ENCODE measurements at places on chromosomes 16 and 17. TPM values are rescaled to one million over a fixed set of nuclear protein-coding genes. Genes with fewer than 3 reads are reported as not detected.

Gene TPPP3
- not detected for total RNA-seq

Gene TMEM114
- not detected for total RNA-seq

Gene CD300H
- total RNA-seq, result not detected

Gene TAC4
- not detected for total RNA-seq

Gene TMEM238L
- not detected for total RNA-seq

Gene SULT1A1
- 17.4 TPM for total RNA-seq

Gene CHRNE
- 0.78 TPM for total RNA-seq

Gene GPR139
- total RNA-seq, result not detected

Gene CIBAR2
- total RNA-seq, result not detected

Gene MYL11
- total RNA-seq, result 1.2 TPM

Gene FBXL16
- 8.0 TPM for total RNA-seq

Gene ALOX15
- total RNA-seq, result not detected

Gene BCAR1
- 0.87 TPM for total RNA-seq

Gene MARCHF10
- not detected for total RNA-seq

DNA sequence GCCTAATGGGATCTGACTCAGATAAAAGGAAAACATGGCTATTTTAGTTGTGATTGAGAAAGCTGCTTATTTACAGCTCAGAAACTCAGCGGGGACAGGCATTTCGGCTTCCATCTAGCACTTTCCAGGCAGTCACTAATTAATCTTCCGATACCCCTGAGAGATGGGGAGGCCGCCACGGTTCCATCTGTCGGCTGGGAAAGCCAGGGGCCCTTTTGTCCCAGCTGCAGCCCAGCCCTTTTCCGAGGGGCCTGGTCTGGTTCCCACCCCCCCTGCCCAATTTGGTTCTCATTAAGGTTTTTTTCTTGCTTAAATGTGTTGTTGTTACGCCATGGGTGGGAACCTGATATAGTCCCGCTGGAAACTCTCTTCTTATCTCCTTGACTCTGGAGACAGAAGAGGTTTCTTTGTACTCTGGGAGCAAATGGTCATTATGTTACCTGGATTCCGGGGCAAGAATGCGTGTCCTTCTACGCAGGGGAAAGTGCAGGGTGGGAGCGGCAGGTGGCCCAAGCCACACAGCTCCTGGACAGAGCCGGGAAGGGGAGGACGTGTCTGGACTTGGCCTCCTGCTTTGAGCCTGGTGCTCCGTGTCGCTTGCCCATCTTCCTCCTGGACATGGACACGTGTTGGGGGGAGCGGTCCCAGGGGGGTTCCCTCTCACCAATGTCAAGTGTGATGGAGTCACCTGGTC, 50.9 kb upstream of the GSE1 start:
- no peak for DNase-seq

GRCh38 chr16:55944377-55944802, 69.2 kb upstream of the CES5A start:
- peak; percentile 56 for DNase-seq

GRCh38 chr16:55149622-55150021, 174.4 kb upstream of the IRX6 start:
- DNase-seq, result no peak

DNA sequence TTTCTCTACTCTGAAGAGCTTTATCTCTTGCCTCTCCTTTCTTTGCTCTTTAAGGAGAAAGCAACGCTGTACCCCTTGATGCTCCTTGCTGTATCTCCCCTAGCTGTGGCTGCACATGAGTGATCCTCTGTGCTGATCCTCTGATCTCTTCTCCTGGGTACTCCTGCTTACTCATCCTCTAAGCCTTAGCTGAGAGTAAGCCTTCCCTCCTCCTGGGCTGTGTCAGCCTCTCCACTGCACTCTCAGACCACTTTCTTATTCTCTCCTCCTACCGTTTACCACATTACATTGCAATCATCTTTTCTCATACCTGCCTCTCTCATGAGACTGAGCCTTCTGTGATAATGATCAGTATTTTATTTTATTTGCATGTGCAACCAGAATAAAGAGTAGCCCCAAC, 25.1 kb downstream of the SOX9 start:
- no peak for DNase-seq

DNA sequence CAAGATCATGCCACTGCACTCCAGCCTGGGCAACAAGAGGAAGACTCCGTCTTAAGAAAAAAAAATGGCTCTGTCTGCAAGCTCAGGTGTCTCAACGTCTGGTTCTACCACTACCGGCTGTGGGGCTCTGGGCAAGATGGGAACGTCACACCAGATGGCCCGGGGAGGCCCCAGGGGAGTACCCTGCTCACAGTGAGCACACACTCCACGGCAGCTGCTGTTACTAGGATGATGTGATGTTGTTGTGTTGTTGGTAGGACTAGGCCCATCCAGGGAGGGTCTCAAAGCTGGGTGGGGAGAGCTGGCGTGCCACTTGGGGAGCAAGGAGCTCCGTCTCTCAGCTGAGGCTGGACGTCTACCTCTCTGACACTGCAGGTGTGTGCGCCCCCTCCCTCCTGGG, 9.4 kb upstream of the NPTX1 start:
- no peak for DNase-seq

DNA sequence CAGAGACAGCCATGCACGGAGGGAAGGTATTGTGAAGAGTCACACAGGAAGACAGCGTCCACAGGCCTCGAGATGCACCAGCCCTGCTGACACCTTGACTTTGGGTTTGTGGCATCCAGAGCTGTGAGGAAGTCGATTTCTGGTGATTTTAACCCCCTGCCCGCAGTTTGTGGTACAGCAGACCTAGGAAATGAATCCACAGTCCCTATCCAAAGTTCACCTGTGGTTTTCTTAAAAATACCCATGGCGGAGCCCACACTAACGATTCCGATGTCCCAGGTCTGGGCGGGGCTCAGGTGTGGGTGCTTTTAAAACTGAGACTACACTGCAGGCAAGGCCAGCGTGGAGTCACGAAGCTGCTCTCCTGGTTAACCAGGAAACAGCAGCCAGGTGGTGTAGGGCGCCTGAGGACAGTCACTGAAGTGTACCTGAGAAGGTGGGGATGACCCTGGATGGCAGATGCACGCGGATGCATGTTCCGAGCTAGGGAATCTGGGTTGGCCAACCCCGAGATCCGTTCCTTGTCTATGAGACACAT, 14.4 kb upstream of the MEAK7 start:
- DNase-seq, result peak; percentile 90

DNA sequence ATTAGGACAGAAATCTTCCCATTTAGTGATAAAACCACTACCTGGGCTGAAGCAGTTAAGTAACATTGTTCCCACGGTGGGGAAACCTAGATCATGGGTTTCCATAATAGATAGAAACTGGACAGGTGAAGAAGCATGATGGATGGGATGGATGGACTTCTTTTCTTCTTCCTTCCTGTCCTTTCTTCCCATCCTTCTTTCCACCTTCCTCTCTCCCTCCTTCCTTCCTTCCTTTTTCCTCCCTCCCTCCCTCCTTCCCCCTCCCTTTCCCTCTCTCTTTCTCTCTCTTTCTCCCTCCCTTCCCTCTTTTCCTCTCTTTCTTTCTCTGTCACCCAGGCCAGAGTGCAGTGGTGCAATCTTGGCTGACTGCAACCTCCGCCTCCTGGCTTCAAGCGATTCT, 3.1 kb downstream of the PSMC3IP start:
- no peak for DNase-seq

GRCh38 chr17:63503341-63503705, 19.8 kb upstream of the KCNH6 start:
- DNase-seq, result no peak

- DNase-seq, result peak; percentile 41
Observed at GRCh38 chr16:30924076-30924912, 922 bp downstream of the FBXL19 start.

DNA sequence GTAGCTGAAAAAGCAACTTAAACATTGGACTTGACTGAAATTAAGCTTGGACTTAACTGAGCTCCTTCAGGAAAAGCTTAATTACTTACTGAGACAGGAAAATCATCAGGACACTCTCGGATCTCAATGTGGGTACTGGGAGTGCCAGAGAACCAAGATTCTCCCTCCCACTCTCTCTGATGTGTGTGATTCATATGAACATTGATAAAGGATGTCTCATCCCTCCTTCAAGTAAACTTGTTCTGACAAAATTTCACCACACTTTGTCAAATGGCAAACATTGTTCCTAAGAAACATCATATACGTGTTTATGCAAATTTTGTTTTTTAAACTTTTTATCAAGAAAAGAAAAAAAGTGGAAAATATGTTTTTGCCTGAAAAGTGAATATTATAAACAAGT, 4.1 kb upstream of the SLFN5 start:
- DNase-seq, result no peak

GRCh38 chr16:1330260-1330914, 3.1 kb upstream of the BAIAP3 start:
- no peak for DNase-seq

GRCh38 chr17:6568184-6568758, 11.9 kb upstream of the PITPNM3 start:
- no peak for DNase-seq

DNA sequence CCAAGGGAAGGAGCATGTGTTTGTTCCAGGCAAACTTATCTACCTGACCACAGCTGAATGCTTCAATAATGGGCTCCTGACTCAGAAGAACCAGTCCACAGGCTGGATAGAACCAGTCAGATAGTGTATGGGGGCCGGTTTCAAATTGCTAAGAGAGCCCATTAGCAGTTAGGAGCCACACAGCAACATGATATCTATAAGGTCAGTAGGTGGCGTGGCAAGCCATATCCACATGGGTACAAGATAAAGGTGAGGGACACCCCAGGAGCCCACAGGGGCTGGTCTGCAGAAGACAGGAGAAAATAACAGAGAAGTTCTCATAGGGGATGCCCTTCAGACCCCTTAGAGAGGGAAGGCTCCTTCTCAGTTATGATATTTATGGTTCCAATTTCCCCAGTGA, 31.6 kb upstream of the CDRT15 start:
- peak; percentile 17 for DNase-seq

DNA sequence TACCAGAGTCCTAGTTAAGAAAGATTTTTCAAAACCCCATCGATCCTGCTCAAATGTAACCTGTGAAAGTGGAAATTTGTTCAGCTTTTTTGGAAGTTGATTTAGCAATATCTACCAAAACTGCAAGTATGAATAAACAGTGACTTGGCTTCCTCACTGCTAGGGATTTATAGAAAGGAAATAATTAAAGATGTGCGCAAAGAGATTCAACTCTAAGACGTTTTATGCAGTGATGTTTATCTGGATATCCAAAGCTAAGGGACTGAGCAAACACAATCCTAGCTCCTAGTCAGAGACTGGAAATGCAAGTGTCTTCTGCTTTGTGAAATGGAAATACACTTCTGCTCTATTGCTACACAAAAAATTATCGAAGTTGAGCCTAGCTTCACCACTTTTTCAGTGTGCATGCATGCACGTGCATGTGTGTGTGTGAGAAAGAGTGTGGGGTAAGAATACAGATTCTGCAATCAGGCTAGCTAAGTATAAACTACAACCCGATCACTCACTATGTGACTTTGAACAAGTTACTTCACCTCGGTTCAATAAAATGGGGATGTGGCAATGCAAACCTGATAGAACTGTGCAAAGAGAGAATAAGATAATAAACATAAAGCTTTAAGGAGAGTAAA, 52.1 kb upstream of the FOXF1 start:
- no peak for DNase-seq

- DNase-seq, result peak; percentile 82
Observed at GRCh38 chr16:50665128-50665878, 15.8 kb downstream of the SNX20 start.

- DNase-seq, result no peak
Observed at GRCh38 chr17:67095803-67096202, 51.4 kb downstream of the CACNG1 start.

- peak; percentile 39 for DNase-seq
Observed at GRCh38 chr17:47714773-47715396, 18.2 kb upstream of the TBX21 start.

- DNase-seq, result no peak
Observed at GRCh38 chr16:24482681-24483202, 56.6 kb upstream of the RBBP6 start.

DNA sequence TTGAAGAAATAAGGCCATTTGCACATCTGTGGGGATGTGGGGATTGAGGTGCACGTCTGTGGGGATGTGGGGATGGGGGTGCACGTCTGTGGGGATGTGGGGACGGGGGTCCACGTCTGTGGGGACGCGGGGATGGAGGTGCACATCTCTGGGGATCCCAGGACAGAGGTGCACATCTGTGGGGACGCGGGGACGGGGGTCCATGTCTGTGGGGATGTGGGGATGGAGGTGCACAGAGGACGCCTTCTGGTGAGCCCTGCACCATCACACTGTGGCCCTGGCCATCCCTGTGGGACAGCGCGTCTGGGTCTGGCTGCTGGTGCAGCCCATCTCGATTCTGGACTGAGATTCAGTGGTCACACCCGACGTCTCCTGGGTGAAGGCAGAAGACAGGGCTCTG, 161.4 kb downstream of the LAT start:
- no peak for DNase-seq

- no peak for DNase-seq
Observed at GRCh38 chr16:88767546-88768070, 17.4 kb downstream of the PIEZO1 start.

GRCh38 chr17:7613769-7614424, 800 bp downstream of the FXR2 start:
- no peak for DNase-seq

GRCh38 chr17:81400996-81401722, 5.9 kb downstream of the BAHCC1 start:
- DNase-seq, result no peak

DNA sequence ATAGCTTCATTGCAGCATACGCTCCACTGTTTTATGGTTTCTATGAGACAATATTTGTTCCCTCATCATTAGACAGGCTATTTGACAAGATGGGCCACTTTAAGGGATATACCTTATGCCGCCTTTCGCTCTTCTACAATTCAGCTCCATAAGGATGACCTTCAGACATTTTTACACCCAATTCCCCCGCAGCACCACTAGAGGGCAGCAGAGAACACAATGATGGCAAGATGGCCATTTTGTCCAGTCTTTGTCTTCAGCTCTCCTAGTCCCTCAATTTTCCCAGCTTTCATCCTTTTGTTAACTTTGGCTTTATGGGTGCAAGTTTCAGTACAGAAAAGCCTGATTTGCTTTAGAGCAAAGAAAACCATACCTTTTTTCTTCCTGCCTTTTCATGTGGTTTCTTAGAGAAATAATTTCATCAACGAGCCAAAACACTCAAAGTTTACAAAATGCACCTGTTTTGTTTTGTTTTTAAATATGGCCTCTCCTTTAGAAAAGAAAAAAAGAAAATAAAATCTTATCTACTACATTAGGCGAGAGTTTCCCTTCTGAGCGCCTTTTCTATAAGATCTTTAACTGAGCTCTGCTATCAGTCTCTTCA, 355.3 kb downstream of the TOX3 start:
- DNase-seq, result peak; percentile 67

GRCh38 chr17:43755389-43755875, 3.2 kb downstream of the SOST start:
- peak; percentile 36 for DNase-seq

DNA sequence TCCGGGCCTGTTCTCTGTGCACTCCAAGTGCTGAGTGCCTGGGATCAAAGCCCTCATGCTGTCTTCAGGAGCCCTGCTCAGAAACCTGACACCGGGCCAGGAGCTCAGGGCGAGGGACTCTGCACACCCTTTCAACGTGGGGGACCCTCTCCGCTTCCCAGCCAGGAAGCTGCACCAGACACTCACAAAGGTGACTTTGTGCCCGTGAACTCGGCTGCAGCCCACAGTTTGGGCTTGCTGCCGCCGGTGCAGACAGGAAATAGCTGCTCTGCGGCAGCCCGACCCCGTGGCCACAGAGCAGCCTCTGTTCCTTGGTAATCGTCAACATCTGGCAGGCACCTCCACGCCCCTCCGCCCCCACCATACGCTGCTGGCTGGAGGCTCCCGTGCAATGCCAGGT, 93.4 kb upstream of the METRNL start:
- DNase-seq, result peak; percentile 80

GRCh38 chr16:57281791-57282190, 2.7 kb downstream of the PLLP start:
- no peak for DNase-seq

GRCh38 chr17:62700964-62701705, 73.7 kb downstream of the MRC2 start:
- no peak for DNase-seq
